ENCODE measurements at places on chromosomes 12 and 14. TPM values are rescaled to one million over a fixed set of nuclear protein-coding genes. Genes with fewer than 3 reads are reported as not detected.

- H3K36me3 ChIP-seq, result no peaks in the 10 kb centered on the region
- no peaks in the 10 kb centered on the region for H3K4me1 ChIP-seq
- H3K27ac ChIP-seq, result no peak overlapping the region
- no peaks in the 10 kb centered on the region for H3K27me3 ChIP-seq
- DNase-seq, result no peak
Measured at GRCh38 chr14:99902925-99903324, 109.7 kb downstream of the EML1 start.

- peak; percentile 67 for DNase-seq
- H3K27me3 ChIP-seq, result no peaks in the 10 kb centered on the region
- peaks cover 4% of the 10 kb centered on the region for H3K4me1 ChIP-seq
- peaks cover 54% of the 10 kb centered on the region for H3K36me3 ChIP-seq
Measured at GRCh38 chr12:92141591-92142121, 4.0 kb downstream of the BTG1 start.

GRCh38 chr14:104335611-104336010 is 197.2 kb downstream of the KIF26A start:
- no peak overlapping the region for H3K4me3 ChIP-seq
- DNase-seq, result no peak
- H3K36me3 ChIP-seq, result no peaks in the 10 kb centered on the region
- no peak overlapping the region for H3K27ac ChIP-seq

GRCh38 chr12:89859508-89860220 is 151.0 kb upstream of the ATP2B1 start:
- H3K27me3 ChIP-seq, result no peaks in the 10 kb centered on the region
- H3K36me3 ChIP-seq, result no peaks in the 10 kb centered on the region
- peaks cover 43% of the 10 kb centered on the region for H3K4me1 ChIP-seq
- no peak overlapping the region for H3K4me3 ChIP-seq
- H3K27ac ChIP-seq, result no peak overlapping the region

DNA sequence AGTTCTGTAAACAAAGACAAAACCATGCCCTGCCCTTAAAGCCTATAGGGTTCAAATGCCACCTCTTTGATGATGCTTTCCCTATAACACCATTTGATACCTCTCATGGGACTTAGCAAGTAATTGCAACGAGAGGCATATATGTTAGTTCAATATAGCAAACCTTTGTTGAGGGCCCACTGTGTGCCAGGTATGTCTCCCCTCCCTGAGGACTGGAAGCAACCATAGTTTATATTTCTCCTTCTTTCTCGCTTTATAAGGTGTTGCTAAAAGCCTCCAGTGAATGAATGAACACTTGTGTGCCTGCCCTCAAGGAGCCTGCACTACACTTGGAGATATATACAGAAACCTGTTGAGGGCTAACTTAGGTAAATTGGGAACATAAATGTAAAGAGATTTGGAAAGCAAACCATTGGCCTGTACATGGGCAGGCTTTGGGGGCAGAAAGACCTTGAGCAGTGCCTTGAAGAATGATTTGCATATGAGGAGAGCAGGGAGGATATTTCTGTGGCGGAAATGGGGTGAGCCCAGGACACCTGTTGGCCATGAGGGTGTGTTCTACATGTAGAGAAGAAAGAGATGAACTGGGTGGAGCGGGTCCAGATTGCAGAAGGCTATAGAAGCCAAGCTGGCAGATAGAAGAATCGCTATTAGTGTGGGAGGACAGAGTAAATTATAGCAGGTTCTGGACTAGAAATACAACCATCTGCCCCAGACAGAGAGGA is 1.8 kb upstream of the CKAP4 start:
- H3K4me1 ChIP-seq, result peaks cover 20% of the 10 kb centered on the region
- DNase-seq, result no peak
- no peaks in the 10 kb centered on the region for H3K27me3 ChIP-seq
- no peak overlapping the region for H3K4me3 ChIP-seq
- H3K27ac ChIP-seq, result no peak overlapping the region

Gene SLIRP
- total RNA-seq, result 162 TPM

DNA sequence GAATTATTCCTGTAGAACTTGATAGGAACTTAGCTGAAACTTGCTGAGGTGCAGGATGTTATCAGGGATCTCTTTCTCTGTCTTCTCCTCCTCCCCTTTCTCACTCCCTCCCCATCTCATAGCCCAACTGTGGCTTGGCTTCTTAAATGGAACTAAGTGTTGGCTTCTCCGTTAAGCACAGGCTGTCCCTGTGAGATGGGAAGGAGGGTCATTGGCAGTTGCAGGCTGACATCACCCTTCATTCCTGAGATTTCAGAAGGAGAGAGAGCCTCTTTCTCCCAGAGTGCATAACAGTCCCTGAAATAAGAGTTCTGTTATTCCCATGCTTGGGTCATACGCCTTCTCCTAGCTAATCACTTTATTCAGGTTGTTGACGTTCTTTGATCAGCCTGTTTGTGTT is 162.0 kb downstream of the UNC79 start:
- H3K4me1 ChIP-seq, result no peaks in the 10 kb centered on the region
- H3K27ac ChIP-seq, result no peak overlapping the region
- H3K27me3 ChIP-seq, result no peaks in the 10 kb centered on the region
- H3K36me3 ChIP-seq, result no peaks in the 10 kb centered on the region

Gene MPHOSPH9
- total RNA-seq, result 74.8 TPM

DNA sequence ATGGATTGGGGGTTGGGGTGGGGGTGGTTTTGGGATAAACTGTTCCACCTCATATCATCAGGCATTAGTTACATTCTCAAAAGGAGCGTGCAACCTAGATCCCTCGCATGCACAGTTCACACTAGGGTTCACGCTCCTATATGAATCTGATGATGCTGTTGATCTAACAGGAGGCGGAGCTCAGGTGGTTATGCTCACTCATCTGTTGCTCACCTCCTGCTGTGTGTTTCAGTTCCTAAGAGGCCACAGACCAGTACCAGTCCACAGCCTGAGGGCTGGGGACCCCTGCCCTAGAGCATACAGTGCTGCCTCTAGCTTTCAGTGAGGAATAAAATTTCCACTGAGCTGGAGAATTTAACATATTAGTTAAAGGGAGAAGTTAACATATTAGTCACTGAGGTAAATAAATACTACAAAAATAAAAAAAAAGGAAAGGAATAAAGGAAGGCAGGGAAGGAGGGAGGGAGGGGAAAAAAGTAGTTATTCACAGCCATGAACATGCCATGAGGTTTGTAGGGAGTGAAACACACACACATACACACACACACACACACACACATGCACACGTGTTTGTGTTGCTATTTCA is 612.7 kb upstream of the TBX3 start:
- H3K36me3 ChIP-seq, result no peaks in the 10 kb centered on the region
- no peaks in the 10 kb centered on the region for H3K27me3 ChIP-seq
- no peak for DNase-seq
- H3K4me3 ChIP-seq, result no peak overlapping the region
- no peaks in the 10 kb centered on the region for H3K4me1 ChIP-seq

DNA sequence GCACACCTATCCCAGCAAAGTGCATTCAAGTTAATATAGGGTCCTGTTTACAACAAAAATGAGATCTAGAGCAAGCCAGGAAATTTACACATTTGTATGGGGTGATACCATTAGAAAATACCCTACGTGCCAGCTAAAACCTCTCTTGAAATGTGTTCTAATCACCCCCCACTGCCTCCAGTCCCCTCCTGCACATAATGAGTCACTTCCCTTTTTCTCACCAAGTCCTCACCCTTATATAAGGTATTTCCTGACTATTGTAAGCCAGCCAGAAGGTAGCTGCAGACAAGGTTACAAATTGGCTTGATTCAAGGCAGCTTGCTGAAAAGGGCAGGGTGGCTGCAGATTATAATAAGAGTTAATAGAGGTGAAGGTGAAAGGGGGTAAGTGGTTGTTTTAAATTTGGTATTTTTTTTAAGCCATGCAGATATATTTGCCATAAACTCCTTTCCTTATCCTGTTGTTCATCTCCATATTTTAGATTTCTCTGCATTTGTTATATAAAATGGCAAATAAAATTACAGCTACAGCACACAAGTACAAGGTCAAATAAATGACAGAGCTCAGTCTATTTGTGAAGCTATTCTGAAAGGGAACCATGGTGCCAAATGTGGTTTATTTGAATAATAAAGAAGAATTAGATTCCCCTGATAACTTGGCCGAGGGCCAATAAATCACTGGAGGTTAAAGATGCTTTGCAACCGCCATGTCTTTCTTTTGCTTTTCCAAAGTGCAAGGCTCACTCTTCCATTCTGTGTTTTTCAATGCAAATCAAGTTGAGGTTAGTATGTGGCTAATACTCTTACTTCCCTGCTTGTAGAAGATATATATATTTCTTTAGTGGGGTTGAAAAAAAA is 385.9 kb downstream of the EGLN3 start:
- DNase-seq, result no peak
- H3K4me3 ChIP-seq, result no peak overlapping the region
- H3K27me3 ChIP-seq, result no peaks in the 10 kb centered on the region
- H3K27ac ChIP-seq, result no peak overlapping the region
- H3K4me1 ChIP-seq, result no peaks in the 10 kb centered on the region

- no peak overlapping the region for H3K4me3 ChIP-seq
- no peaks in the 10 kb centered on the region for H3K4me1 ChIP-seq
- no peaks in the 10 kb centered on the region for H3K27me3 ChIP-seq
- no peak for DNase-seq
Measured at GRCh38 chr14:32473464-32473855, 144.4 kb downstream of the AKAP6 start.

GRCh38 chr12:47889040-47889439 is 15.8 kb downstream of the VDR start:
- no peak for DNase-seq
- H3K36me3 ChIP-seq, result no peaks in the 10 kb centered on the region
- no peak overlapping the region for H3K4me3 ChIP-seq
- peaks cover 23% of the 10 kb centered on the region for H3K4me1 ChIP-seq
- no peaks in the 10 kb centered on the region for H3K27me3 ChIP-seq
- H3K27ac ChIP-seq, result no peak overlapping the region

All from CD8-positive, alpha-beta memory T cell (primary cell).